ENCODE measurements at places on chromosomes 12 and 14.
A peak's percentile ranks its signal among the peaks of the same experiment; 100 is the strongest.

- no peak for DNase-seq
- H3K4me1 ChIP-seq: no peaks in the 10 kb centered on the region
- H3K27me3 ChIP-seq: no peaks in the 10 kb centered on the region
- no peaks in the 10 kb centered on the region for H3K36me3 ChIP-seq
Observed at GRCh38 chr12:119036878-119037825, 55.8 kb downstream of the SRRM4 start.

GRCh38 chr14:95481391-95482022 lies 34.9 kb downstream of the SYNE3 start:
- no peaks in the 10 kb centered on the region for H3K27me3 ChIP-seq
- H3K4me3 ChIP-seq: no peak overlapping the region
- DNase-seq: no peak
- H3K4me1 ChIP-seq: peaks cover 19% of the 10 kb centered on the region

- H3K4me3 ChIP-seq: no peak overlapping the region
- DNase-seq: no peak
- H3K36me3 ChIP-seq: no peaks in the 10 kb centered on the region
- H3K4me1 ChIP-seq: no peaks in the 10 kb centered on the region
- no peaks in the 10 kb centered on the region for H3K27me3 ChIP-seq
Observed at GRCh38 chr12:1272142-1272541, 281.1 kb downstream of the ERC1 start.

- H3K4me3 ChIP-seq: no peak overlapping the region
- no peaks in the 10 kb centered on the region for H3K27me3 ChIP-seq
- no peak for DNase-seq
- H3K4me1 ChIP-seq: peaks cover 12% of the 10 kb centered on the region
Observed at GRCh38 chr12:6420364-6420763, 24.4 kb upstream of the CD27 start.

DNA sequence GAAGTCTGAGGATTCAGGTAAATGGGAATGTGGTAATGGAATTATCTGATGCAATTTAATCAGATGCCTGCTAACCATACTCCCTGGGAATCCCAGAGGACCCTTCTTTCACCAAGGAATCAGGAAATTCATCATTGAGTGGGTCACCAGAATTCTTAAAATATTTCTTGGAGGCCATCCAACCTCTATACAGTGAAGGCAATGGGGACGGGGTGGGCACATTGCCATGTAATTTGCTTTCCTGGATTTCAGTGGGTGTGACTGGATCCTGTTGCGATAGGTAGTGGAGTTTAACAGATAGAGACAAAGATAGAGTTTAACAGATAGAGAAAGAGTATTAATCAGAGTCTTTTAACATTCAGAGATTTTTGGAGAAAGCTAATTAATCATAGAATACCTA lies 394.4 kb downstream of the DAD1 start:
- no peaks in the 10 kb centered on the region for H3K36me3 ChIP-seq
- H3K4me1 ChIP-seq: no peaks in the 10 kb centered on the region
- H3K27ac ChIP-seq: no peak overlapping the region
- no peaks in the 10 kb centered on the region for H3K27me3 ChIP-seq
- DNase-seq: no peak

GRCh38 chr12:6810758-6811157 lies 10.9 kb upstream of the GPR162 start:
- H3K4me1 ChIP-seq: no peaks in the 10 kb centered on the region
- DNase-seq: no peak
- peak overlapping the region; percentile 34 for H3K27ac ChIP-seq
- H3K36me3 ChIP-seq: peaks cover 44% of the 10 kb centered on the region
- no peaks in the 10 kb centered on the region for H3K27me3 ChIP-seq

DNA sequence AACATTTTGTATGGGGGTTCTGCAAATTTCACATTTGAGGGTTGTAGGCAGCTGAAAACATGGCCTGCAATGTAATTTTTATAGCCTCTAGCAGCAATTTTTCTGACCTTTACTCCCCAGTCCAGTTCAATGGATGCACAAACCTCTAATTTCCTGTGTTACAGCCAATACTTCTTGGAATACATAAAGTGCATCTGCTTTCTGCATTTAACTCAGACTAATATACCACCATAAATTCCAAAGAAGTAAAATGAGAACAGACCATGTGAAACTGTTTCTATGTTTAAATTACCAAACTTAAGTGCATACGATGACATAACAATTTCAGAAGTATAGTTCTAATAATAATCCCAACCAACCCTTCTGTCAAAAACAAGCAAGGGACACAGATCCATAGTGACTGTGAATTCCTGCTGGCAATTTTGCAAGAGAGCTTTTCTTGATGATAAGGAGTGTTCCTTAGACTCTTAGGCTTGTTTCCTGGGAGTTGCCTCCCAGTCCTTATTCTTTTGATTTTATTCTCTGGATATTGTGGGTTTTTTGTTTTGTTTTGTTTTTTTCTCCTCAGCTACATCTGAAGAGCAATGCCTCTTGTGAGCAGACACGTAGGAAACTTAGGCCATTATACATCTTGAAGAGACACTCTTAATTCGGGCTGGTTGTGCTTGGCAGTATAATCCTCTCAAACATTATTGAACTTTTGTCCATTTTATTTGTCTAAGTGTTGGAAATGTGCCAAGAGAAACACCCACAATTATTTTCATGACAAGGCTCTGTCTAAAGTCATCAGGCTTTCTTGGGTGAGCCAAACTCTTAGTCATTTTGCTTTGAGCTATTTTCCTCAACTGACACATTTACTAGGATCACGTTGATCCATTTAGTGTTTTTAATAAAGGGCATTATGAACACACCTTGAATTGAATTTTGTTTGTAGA lies 51.3 kb upstream of the RERGL start:
- no peak overlapping the region for H3K4me3 ChIP-seq
- H3K27ac ChIP-seq: no peak overlapping the region
- H3K36me3 ChIP-seq: no peaks in the 10 kb centered on the region

DNA sequence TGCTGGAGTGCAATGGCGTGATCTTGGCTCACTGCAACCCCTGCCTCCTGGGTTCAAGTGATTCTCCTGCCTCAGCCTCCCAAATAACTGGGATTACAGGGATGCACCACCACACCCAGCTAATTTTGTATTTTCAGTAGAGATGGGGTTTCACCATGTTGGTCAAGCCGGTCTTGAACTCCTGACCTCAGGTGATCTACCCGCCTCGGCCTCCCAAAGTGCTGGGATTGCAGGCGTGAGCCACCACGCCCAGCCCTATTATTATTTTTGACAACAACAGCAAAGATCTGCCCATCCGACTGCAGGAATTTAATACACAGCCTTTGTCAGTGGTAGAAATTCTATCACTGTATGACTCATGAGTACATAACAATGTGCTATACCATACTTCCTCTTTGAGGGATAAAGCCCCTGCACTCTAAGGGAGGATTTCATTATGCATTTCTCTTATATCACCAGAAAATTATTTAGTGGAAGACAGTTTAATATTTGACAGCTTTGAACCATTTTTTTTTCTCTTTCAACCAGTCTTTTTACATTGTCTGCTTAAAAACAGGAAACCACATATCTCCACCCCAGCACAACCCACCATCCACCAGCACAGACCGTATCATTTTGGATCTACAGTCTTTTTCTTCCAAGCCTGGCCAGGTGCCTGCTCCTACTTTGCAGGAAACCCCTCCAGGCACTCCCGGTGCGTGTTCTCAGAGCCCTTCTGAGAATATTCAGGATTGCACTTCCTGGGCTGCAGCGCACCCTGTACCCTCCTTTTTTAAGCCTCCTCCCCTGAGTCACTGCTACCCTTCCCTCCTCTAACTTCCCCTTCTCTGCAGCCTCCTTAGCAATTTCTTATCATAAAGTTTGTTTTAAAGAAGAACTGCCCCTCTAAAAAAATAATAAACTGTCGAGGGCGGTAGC lies 594 bp downstream of the ARHGDIB start:
- H3K4me3 ChIP-seq: peak overlapping the region; percentile 84
- peak; percentile 47 for DNase-seq
- H3K36me3 ChIP-seq: no peaks in the 10 kb centered on the region
- H3K27ac ChIP-seq: peak overlapping the region; percentile 96

GRCh38 chr12:18146363-18146762 lies 56.4 kb upstream of the RERGL start:
- H3K27ac ChIP-seq: no peak overlapping the region
- H3K27me3 ChIP-seq: no peaks in the 10 kb centered on the region
- no peaks in the 10 kb centered on the region for H3K4me1 ChIP-seq

DNA sequence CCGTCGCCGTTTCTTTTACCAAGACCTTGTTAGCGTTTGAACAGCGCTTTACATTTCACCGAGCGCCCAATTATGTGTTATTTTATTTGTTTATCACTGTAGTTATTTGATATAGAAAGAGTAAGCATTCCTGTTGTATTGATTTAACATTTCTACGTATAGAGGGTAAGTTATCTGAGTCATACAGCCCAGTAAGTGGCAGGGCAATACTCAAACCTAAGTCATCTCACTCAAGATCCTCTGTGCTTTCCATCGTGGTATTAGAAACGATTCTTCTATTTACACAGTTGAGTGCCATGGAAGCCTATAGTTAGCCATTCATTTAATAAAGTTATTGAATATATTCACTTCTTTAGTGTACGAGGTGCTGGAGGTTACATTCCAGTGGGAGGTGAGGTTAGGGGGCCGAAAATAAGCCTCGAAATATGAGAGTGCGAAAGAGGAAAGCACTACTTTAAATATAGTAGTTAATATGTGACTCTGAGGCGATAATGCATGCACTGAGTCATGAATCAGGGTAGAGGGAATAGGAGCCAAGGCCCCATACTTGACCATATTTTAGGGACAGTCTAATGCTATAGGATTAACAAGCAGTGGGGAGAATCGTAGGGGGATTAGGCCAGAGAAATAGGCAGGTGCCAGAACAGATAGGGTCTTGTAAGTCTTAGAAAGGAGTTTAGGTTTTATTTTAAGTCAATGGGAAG lies 629 bp downstream of the RAD51AP1 start:
- H3K36me3 ChIP-seq: no peaks in the 10 kb centered on the region
- DNase-seq: no peak
- H3K27me3 ChIP-seq: no peaks in the 10 kb centered on the region
- H3K27ac ChIP-seq: peak overlapping the region; percentile 84
- peak overlapping the region; percentile 90 for H3K4me3 ChIP-seq

GRCh38 chr14:87617079-87617478 lies 375.9 kb downstream of the GALC start:
- H3K27ac ChIP-seq: no peak overlapping the region
- no peak for DNase-seq
- H3K27me3 ChIP-seq: no peaks in the 10 kb centered on the region
- no peak overlapping the region for H3K4me3 ChIP-seq

- no peak overlapping the region for H3K27ac ChIP-seq
- no peaks in the 10 kb centered on the region for H3K27me3 ChIP-seq
- no peak overlapping the region for H3K4me3 ChIP-seq
- DNase-seq: no peak
- H3K4me1 ChIP-seq: no peaks in the 10 kb centered on the region
Observed at GRCh38 chr12:48940181-48940580, 14.9 kb upstream of the FKBP11 start.

DNA sequence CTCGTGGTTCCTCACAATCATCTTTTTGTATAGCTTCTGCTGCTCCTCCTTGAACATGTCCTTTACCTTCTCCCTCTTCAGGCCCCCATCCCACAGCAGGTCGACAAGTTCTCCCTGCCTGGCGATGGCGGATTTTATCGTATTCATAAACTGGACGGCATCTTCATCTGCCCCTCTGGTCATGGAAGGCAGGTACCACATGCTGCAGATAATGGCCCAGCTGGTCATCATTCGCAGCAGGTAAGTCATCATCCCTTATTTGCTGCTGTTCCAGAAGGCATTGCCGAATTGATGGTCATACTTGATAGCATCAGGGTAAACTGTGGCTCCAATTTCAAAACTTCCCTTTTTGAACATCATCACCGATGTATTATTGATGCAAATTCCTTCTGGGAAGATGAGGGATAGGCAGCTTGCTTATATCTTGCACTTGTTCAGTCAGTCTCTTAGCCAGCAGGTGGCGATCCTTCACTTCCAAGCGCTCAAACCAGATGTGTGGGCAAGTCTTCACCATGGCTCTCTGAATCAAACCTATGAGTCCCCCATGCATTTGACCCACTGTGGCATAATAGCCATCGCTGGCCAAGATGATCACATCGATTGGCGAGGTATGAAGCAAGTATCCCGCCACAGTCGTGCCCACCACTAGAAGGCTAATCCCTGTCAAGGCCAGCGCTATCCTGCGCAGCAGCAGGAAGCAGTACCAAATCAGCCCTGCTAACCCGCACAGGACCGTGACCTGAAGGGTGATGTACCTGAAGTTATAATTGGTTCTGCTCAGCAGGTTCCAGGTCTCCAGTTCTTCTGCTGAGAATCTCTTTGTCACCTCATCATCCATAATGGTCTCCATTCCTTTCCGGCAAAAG lies 381.5 kb upstream of the STXBP6 start:
- H3K27ac ChIP-seq: no peak overlapping the region
- no peak overlapping the region for H3K4me3 ChIP-seq
- no peaks in the 10 kb centered on the region for H3K4me1 ChIP-seq
- no peaks in the 10 kb centered on the region for H3K36me3 ChIP-seq
- DNase-seq: no peak

- no peaks in the 10 kb centered on the region for H3K27me3 ChIP-seq
- H3K36me3 ChIP-seq: no peaks in the 10 kb centered on the region
- H3K4me1 ChIP-seq: no peaks in the 10 kb centered on the region
- H3K4me3 ChIP-seq: no peak overlapping the region
Observed at GRCh38 chr14:53858345-53858684, 98.3 kb downstream of the BMP4 start.

- DNase-seq: peak; percentile 97
- no peaks in the 10 kb centered on the region for H3K27me3 ChIP-seq
- peaks cover 23% of the 10 kb centered on the region for H3K4me1 ChIP-seq
- peak within 1 kb of the TSS; percentile 96 for H3K27ac ChIP-seq
- H3K4me3 ChIP-seq: peak within 1 kb of the TSS; percentile 93
- no peaks in the 10 kb centered on the region for H3K36me3 ChIP-seq
Observed at GRCh38 chr12:3872800-3873636, at the start of gene PARP11. Gene PARP11, minus strand, starts transcription at chr12:3873399. Its CDS starts 170 bp downstream, at chr12:3873229.
